ENCODE measurements at places on chromosomes 12 and 14.

DNA sequence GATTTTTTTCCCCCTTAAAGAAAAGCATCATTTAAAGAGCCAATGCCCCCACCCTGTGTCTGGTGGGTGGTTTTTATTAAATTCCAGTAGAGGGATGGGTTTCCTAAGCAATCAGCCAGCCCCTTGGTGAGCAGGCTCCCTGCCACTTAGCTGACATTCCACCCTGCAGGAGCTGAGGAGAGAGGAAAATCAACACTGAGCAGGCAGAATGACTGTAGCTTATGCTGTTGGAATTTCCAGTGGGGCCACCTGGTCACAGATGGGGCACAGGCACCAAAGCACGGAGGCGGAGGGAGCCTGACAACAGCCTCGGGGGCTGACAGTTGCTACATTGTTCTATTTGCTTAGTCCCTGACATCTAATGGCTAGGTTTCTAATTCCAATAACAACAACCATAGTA, 127.7 kb downstream of the TMEM30B start:
- DNase-seq, result no peak

DNA sequence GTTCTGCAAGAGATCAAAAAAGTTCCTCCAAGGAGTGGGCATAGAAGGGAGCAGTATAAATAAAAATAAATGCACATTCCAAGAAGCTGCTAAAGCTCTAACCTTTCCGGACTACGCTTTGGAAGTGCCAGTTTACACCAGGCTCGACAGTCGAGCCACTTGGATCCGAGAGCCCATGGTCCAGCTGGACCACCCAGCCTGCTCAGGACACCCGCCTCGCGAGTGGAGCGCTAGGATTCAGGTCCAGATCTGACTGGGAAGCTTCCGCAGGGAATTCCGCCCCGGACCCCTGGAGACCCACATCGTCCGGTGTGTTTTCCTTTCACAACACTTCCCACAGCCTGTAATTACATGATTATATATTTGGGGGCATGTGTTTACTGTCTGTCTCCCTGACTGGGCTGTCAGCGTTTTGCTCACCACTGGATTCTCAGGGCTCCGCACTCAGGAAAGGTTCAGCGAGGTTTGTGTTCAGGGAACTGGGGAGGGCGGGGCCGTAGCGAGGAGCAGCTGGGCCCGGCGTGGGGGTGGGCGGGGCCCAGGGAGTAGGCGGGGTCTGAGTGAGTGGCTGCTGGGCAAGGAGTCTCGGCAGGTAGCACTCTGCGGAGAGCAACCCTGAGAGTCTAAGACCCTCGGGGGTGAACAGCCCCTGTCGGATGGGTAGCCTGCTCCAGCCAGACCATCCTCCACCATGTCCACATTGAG, 52.3 kb upstream of the TMEM263 start:
- peak; percentile 76 for DNase-seq

- no peak for DNase-seq
These were observed 213.6 kb downstream of the ERC1 start for GRCh38 chr12:1204581-1205121.

GRCh38 chr12:82873951-82874350, 187.2 kb downstream of the TMTC2 start:
- no peak for DNase-seq

DNA sequence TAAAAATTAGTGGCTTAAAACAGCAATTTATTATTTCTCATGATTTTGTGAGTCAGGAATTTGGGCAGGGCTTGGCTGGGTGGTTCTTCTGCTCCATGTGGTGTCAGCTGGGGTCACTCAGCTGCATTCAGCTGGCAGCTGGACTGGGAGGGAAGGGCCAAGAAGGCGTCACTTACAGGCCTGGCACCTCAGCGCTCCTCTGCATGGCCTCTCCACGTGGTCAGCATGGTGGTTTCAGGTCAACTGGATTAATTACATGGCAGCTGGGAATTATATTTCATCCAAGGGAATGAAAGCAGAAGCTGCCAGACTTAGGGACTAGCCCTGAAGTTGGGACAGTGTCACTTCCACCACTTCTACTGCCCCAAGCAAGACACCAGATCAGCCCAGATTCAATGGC, 27.5 kb upstream of the IRF2BPL start:
- no peak for DNase-seq

DNA sequence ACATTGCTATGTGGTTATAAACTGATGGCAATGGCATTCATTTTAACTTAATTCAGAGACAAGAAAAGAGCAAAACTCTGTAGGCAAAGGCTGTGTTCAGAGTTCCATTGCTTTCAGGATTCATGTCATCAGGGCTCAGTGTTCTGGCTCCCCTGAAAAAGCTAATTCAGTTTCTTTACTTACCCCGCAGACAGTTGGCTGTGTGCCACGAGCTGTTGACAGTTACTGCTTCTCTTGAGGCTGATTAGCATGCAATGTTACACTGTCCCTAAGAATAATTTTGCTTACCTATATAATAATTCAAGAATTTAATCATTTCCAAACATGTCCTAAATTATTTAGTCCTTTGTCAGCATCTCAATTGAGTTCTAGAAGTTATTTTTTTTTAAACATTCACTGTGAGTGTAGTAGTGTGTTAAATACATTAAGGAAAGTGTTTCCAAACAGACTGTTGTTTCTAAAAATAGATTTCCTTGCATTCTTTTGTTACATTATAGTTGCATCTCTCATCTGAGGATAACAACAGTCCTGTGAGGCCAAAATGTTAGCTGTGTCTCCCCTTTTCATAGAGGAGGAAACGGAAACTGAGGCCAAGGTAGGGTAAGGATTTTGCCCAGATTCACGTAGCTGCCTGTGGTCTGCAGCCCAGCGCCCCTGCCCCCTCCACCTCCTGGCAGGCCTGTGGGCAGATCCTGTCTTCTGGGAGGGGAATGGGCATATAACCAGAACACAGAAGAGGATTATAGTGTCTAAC, 98.6 kb downstream of the PELI2 start:
- DNase-seq, result no peak

DNA sequence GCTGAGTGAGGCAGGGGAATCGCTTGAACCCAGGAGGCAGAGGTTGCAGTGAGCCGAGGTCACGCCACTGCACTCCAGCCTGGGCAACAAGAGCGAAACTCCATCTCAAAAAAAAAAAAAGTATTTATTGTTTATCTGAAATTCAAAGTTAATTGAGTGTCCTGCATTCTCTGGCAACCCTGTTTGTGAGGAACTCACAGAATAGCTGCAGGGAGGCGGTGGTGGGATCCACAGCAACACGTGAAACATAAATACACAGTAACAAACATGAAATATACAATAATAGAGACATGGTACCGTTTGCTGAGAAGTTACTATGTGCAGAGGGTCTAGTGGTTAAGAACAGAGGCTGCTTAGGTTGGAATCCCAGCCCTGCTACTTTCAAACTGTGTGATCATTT, 43.7 kb upstream of the RFLNA start:
- no peak for DNase-seq

DNA sequence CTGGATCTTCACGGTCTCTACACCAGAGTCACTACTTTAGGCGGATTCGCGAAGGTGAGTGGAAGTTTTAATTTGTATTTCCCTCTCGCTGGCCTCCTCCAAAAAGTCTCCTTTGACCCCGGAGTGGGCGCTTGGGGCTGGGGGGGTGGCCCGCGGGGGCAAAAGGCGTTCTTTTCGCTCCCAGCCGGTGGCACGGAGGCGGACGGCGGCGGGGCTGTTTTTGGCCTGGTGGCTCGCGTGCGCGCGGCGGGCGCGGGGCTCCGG, 510 bp downstream of the ARID2 start:
- peak; percentile 35 for DNase-seq

DNA sequence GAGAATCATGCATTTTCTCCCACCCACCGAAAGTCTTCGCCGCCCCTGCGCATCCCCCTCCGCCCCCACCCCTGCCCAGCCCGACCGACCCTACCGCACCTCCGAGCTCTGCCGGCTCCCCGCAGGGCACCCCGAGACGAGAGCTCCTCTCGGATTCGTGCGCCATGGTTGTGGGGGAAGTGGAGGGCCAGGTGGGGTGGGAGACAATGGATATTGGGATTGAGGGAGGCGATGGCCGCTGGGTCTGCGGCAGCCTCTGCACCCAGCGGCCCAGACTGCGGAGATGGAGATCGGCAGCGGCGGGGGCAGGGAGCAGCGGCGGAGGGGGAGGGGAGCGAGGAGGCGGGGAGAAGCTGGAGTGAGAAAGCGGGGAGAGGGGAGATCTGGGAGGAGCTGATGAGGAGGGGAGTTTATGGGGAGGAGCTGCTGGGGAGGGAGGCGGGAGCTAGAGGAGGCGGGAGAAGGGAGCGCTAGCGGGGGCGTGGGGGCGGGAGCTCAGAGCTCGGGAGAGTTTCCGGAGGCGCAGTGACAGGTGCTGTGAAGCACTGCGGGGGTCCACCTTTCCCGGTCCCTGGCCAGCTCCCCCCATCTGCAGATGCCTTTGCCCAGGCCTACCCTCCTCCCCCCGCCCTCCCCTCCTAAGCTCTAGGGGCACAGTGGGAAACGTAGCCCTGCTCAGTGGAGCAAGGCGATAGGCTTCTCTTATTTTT, at the start of gene SALL2:
Gene SALL2 (minus strand): TSS at position 385 of the 710 bp plus-strand sequence. CDS start 219 bp downstream, at position 166.
- peak; percentile 59 for DNase-seq

All from stimulated activated CD4-positive, alpha-beta T cell treated with anti-CD3 and anti-CD28 coated beads, Interleukin-4, amount 100 ng/mL, for 48 hours (primary cell).